ENCODE measurements at places on chromosomes 3 and 15.

- DNase-seq: no peak
These were observed 132.0 kb downstream of the EEFSEC start for GRCh38 chr3:128285042-128285966.

GRCh38 chr3:55544219-55544618 is 57.1 kb upstream of the WNT5A start:
- DNase-seq: no peak

- no peak for DNase-seq
These were observed at the start of gene TNFAIP8L3 for GRCh38 chr15:51094606-51095569. TSS of gene TNFAIP8L3 (minus strand) at chr15:51094906. CDS start at chr15:51094595, 311 bp downstream.

DNA sequence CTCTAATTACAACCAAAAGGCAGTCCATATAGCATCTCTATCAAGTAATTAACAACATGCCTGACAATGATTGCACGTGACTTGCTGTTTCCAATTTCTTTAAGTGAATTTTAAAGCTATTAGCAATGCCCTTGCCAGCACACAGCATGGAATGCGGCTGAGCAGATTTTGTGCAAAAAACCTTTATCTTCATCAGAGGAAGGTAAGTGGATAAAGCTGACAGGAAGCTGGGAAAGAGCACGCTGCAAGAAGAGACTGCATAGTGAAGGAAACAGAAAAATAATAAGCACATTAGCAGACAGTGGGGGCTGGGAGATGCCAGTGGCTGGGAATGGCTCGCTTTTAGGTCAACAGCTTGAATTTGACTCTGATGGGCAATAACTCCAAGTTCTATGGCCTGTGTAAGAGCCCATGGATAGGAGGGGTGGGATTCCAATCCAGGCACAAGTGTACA is 138.8 kb downstream of the PDZRN3 start:
- DNase-seq: no peak

DNA sequence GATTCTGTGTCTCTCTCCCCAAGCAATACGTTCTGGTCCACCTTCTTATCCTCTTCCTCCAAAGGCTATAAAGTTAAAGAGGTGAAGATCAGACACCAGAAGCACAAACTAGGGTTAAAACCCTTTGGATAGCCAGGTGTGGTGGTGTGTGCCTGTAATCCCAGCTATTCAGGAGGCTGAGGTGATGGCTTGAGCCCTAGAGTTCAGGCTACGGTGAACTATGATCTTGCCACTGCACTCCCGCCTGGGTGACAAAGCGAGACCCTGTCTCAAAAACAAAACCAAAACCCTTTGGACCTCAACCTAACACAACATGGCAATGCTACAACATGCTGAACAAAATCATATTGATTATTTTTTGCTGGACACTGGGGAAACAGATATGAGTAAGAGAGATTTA is 43.2 kb downstream of the MSL2 start:
- DNase-seq: no peak

- no peak for DNase-seq
These were observed 470.8 kb downstream of the SOX2 start for GRCh38 chr3:182182531-182182968.

- no peak for DNase-seq
These were observed 78.9 kb upstream of the DPH6 start for GRCh38 chr15:35624881-35625280.

- DNase-seq: no peak
These were observed 73.4 kb upstream of the TP63 start for GRCh38 chr3:189557824-189558223.

- no peak for DNase-seq
These were observed 4.6 kb downstream of the RBM15B start for GRCh38 chr3:51395493-51396213.

DNA sequence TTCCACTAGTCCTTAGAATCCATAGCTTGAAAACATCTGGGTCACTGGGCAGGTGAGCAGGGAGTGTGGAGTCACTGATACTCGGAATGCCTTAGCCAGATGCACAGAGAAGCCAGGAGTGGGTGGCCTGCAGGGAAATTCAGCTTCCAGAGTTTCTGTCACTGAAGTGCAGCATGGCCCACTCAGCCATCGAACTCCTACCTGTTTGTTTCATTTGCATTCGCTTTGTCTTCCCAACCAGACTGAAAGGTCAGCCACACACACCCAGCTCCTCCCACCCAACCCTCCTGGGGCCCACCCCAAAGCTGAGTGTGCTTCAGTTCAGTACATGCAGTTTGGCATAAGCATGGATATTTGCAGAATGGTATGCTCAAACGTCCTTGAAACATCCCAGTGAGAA is 124.5 kb upstream of the ATP10A start:
- DNase-seq: no peak
